ENCODE measurements at places on chromosomes 3 and 15.

DNA sequence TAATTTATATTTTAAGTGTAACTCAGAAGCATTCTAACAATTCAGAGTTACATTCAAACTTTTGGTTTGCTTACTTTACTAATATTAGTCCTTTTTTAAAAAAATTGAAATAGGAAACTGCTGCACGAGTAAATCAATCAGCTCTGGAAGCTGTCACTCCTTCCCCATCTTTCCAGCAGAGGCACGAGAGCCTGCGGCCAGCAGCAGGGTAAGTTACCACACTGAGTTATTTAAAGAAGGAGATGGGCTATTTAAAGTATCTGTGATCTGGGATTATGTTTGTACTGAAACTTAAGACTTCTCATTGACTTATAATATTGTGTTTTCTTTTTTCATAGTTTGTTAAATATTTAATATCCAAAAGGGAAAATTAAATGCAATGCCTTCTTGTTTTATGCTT lies 29.3 kb downstream of the APPL1 start:
- DNase-seq: no peak

DNA sequence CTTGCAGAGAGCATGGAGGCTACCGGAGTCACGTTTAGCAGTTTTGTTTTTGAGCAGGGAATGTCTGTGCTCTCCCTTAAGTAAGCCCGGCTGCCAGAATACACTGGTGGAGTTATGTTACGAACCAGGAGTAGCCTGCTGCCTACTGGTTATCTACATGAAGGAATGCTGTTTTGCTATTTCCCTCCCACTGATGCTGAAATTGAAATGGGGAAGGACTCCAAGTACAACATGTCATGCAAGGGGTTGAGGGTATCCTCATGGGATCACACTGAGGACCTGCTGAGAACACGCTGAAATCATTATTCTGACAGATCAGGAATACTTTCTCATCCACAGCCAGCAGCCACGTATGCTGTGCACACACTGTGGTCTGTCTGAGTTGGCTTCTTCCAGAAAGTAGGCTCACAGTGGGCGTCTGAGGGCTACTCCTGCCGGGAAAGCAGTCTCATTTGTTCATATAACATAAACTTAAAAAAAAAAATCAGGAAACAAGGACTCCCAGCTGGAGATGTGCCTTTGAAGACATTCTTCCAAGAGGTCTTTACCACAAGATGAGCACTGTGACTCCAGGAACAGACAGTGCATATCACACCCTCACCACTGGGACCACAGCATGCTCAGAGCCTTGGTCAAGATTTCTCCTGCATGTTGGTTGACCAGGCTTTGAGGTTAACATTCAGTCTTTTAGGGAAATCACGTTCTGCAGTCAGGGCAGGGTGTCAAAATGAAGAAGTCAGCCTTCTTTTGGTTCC lies 300.4 kb upstream of the RASGRP1 start:
- no peak for DNase-seq

DNA sequence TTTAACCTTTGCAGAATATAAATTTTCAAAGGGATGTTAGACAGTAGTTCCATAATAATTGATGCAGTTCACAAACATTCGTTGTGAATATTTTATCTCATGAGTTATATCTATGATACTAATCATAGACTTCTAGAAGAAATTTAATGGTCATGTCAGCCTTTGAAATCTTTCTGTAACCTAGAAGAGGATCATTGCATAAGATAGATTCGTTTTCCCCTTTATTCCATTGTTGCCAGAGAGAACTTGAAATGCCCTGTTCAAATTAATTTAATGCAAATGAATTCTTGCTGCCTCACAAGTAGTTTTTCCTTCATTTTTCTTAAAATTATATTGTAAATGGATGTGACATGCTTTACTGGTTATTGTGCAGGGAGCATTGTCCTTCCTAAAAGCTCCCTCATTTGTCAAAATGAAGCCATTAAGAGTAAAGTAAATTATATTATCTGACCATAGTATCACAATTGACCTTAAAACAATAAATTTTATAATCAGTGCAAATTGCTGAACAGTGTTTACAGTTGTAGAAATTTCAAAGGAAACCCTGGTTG lies 128.5 kb upstream of the ZNF717 start:
- DNase-seq: no peak

- no peak for DNase-seq
These were observed 15.6 kb downstream of the CHST2 start for GRCh38 chr3:143135150-143135549.

DNA sequence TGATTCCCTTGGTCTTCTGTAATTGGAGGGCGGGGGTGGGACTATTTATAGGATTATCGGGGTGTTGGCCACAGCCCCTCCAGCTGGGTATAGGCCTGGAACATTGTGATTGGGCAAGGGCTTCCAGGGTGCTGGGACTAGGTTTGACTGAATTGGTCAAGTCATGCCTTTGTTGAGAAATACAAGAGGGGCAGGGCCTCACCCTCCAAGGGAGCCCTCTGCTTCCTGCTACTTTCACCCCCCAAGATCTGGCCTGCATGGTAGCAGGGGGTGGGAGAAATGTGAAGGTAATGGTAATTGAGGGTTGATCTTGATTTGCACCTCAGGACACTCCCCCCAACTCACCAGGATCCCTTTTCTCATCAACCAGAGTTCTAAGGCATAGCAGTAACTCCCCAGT lies 25.2 kb downstream of the TRIM71 start:
- no peak for DNase-seq

GRCh38 chr15:48966595-48967301 lies 3.0 kb upstream of the SHC4 start:
- DNase-seq: peak; percentile 25

GRCh38 chr3:13747627-13748026 lies 132.2 kb downstream of the WNT7A start:
- DNase-seq: no peak

GRCh38 chr15:86973284-86973844 lies 893.7 kb downstream of the AGBL1 start:
- no peak for DNase-seq

DNA sequence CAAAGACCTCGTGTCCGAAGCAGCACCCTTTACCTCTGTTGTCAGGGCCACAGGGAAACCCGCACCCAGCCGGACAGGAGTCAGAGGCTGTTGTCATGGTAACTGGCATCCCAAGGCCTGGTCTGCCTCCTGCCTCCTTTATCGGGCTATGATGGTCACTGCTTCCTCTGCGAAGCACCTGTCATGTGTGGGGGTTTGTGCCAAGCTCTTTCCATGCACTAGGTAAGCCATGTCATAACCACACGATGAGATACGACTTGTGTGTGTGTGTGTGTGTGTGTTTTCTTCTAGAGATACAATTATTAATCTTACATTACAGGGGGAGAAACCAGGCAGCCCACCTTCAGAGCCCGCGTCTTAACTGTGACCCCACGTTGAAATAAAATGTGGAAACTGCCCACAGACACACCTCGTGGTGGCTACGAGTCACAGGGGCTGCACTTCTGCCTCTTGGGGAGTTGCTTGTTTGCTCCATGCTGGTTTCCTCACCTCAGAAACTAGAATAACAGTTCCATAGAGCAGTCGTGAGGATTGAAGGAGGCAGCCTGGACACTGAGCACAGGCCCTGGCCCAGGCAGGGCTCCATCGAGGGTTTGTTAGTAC lies 18.0 kb downstream of the ZDHHC19 start:
- no peak for DNase-seq

DNA sequence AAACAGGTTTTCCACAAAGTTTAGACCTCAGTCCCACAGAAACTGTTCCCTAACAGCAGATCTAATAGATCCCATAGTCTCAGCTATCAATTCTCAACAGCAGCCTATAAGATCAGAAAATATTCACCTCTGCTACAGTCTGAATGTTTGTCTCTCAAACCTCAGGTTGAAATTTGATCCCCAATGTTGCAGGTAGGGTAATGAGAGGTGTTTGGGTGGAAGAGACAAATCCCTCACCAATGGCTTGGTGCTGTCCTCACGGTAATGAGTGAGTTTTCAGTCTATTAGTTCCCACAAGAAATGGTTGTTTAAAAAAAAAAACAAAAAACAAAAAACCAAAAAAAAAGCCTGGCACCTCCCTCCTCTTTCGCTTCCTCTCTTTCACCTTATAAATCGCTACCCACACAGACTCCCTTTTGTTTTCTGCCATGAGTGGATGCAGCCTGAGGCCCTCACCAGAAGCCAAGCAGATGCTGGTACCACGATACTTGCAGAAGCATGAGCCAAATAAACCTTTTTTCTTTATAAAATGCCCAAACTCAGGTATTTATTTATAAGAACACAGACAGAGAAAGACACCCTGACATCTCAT lies 14.2 kb downstream of the ZNF280D start:
- no peak for DNase-seq

DNA sequence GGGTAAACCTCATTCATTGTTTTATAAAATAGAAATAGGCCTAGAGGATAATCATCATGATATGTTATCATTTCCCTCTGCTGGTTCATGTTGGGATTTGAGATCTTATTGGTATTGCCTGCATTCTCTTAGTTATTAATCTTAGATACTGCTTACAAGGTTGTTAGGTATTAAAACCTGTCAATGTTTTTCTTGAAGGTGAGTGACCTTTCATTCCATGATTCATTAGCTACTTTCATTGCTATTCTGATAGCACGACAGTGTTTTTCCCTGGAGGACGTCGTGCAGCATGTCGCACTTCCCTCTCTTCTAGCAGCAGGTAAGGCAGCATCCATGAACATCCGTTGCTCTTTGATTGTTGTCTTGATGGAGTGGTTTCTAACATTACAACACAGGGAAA lies 17.1 kb downstream of the P2RY12 start:
- no peak for DNase-seq

DNA sequence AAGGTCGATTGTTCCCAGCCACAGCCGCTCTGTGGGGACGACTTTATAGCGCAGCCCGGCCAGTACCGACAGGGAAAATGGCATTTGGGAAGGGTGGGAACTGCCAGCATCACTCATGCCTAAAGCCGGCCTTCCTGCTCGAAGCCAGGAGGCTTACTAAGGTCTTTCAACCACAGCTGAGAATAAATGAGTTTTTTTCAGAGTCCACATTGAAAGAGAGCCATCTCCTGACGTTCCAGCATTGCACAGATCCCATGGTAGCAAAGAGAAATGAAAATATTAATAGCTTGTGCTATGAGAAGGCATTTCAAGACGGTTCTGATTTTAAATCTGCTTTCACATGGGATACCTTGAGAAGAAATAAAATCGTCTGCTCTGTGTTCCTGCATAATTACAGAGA lies 230.2 kb upstream of the IGF1R start:
- no peak for DNase-seq

- no peak for DNase-seq
These were observed 2.2 kb upstream of the PIAS1 start for GRCh38 chr15:68051907-68052306.

GRCh38 chr3:178671791-178672190 lies 135.6 kb downstream of the KCNMB2 start:
- no peak for DNase-seq

DNA sequence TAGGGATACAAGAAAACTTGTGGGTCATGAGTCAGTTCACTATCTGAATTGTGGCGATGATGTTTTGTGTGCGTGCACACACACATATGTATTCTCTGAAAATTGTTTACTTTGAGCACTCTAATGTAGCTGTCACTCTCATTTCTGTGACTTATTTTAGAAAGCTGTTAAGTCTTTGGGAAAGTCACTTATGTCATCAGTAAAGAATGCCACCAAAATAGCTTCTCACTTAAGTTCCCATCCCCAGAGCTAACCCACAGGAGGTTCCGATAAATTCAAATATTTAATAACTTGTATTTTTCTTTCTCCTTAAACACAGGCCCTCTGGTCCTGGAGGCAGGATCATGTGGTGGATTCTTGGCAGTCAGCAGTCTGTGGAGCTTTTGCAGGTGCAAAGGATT lies 138.3 kb downstream of the LRIG1 start:
- DNase-seq: no peak

- no peak for DNase-seq
These were observed 5.5 kb downstream of the ARHGEF3 start for GRCh38 chr3:56796202-56796601.

GRCh38 chr3:64426551-64426950 lies 201.3 kb upstream of the PRICKLE2 start:
- DNase-seq: no peak

DNA sequence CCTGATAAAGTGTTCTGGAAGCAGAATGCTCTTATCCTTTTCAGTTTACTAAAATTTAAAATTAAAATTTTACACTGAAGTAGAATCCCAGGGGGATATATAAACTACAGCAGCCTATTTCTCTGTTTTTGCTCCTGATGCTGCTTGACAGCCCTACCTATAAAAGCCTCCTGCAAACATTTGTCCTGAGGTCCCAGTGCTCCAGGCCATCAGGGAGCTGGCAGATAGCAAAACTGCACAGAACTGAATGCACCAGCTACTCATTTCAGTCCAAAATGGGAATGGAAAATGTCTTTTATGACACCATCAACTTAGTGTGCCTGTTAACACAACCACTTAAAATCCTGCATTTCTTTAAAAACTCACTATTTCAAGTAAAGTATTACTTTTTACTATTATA lies 50.1 kb downstream of the FRMD5 start:
- no peak for DNase-seq

- no peak for DNase-seq
These were observed 11.2 kb upstream of the CPB1 start for GRCh38 chr3:148816427-148816826.

- no peak for DNase-seq
These were observed 41.2 kb downstream of the HPS3 start for GRCh38 chr3:149170672-149171071.

DNA sequence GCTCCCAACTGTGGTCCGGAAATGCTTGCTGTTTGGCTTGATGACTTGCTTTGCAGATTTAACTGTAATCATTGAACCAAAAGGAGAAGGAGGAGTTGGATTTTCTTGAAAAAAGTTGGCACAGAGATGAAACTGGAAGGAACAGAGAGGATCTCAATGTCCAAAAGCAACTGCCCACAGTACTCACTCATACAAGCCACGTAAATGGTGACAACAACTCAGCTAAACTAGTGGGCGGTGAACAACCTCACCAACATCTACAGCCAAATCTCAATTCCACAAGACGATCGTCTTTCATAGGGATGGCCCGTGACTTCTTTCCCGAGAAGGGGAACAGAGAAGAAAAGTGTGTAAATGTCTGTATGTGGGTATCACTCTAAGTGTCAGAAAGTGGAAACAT lies 48.1 kb downstream of the MYO5C start:
- DNase-seq: no peak

DNA sequence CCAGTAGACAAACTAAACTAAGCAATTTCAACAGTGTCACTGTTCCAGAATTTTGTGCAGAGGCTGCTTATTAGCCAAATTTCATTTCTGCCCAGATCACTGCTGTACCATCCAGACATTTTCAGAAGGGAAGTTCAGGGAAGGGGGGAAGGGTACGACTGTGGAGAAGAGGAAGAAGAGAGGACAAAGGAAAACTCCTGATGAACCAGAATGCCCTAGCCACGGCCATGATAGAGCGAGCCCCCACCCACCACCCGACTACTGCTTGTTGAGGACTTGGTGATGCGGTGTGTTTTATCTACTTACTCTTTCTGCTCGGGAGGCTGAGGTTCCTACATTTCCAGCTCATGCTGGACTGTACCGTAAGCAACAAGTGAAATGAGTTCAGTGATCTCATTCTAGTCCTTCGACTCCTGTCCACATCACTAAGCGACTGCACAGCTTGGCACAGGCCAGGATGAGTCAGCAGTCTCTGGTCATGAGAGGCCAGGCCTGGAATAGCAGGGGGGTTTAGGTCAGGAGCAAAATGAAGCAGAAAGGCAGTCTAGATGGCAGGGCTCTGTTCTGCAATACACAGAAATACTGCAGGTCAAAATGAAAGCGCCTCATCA lies 330.8 kb downstream of the TIGIT start:
- no peak for DNase-seq

All from effector memory CD8-positive, alpha-beta T cell (primary cell).